Naive thymus-derived CD4-positive, alpha-beta T cell (primary cell): ENCODE measurements at places on chromosomes 3 and 15. TPM values are rescaled to one million over a fixed set of nuclear protein-coding genes. Genes with fewer than 3 reads are reported as not detected.

- H3K36me3 ChIP-seq = no peaks in the 10 kb centered on the region
- DNase-seq = no peak
- no peak overlapping the region for H3K27ac ChIP-seq
- no peaks in the 10 kb centered on the region for H3K27me3 ChIP-seq
- no peak overlapping the region for H3K4me3 ChIP-seq
These were observed 311.8 kb downstream of the TBC1D5 start for GRCh38 chr3:17430582-17430981.

- no peaks in the 10 kb centered on the region for H3K36me3 ChIP-seq
- no peak overlapping the region for H3K27ac ChIP-seq
- H3K4me1 ChIP-seq = no peaks in the 10 kb centered on the region
- no peak for DNase-seq
- no peaks in the 10 kb centered on the region for H3K27me3 ChIP-seq
- H3K4me3 ChIP-seq = no peak overlapping the region
These were observed 12.5 kb downstream of the NR1I2 start for GRCh38 chr3:119794401-119794800.

GRCh38 chr3:152671446-152672319 lies 163.2 kb upstream of the P2RY1 start:
- no peak for DNase-seq
- H3K36me3 ChIP-seq = no peaks in the 10 kb centered on the region
- no peaks in the 10 kb centered on the region for H3K27me3 ChIP-seq
- no peak overlapping the region for H3K27ac ChIP-seq
- no peaks in the 10 kb centered on the region for H3K4me1 ChIP-seq

SLC9C1 gene
- not detected in 2 replicates for total RNA-seq
